HCT116 (cell line): ENCODE measurements at places on chromosomes 1 and 21. TPM values are rescaled to one million over a fixed set of nuclear protein-coding genes. Genes with fewer than 3 reads are reported as not detected.

The SIM2 gene
- total RNA-seq, result 23.9 TPM

DNA sequence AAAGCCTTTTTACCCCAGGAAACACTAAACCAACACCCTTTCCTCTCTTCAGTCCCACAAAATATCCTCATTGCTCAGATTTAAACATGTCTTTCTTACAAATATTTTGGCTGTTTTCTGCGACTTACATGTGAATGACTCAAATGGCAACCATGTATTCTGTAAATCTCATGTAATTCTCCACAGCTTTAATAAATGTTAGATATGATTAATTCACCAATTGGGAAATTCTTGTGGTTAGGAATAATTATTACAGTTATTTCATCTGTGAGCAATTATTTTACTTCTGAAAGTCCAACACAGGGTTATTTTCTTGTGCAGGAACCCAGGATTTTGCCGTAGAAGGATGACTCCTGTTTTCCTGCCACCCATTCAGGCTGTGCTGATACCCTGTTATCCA, 431.5 kb downstream of the LMO4 start:
- no peak for DNase-seq

DNA sequence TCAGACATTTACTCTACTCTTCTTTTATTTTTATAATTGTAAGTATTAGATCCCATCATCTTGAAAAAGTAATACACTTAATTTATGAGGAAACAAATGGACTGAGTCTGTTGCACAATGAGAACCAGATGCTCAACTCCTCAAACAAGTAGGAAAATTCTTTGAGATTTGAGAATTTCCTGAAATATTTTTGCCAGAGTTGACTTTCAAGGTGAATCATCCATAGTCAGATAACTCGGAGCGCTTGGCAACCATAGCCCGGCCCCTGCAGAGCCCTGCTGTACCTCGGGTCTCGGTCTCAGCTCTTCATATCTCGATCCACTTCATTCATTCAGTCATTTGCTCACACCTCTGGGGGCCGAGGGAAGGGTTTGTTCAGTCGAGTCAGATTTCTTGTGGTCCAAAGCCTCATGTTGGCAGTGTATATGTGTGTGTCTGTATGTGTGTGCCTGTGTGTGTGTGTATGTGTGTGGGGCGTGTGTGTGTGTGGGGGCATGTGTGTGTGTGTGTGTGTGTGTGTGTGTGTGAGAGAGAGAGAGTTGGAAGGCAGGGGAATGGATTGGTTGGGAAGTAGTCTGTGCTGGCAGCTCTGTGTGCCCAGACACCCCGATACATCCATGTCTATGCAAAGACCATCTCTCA, 18.1 kb upstream of the PCP4 start:
- no peak for DNase-seq

- DNase-seq, result no peak
These were observed 24.1 kb upstream of the DESI2 start for GRCh38 chr1:244628789-244629188.

DNA sequence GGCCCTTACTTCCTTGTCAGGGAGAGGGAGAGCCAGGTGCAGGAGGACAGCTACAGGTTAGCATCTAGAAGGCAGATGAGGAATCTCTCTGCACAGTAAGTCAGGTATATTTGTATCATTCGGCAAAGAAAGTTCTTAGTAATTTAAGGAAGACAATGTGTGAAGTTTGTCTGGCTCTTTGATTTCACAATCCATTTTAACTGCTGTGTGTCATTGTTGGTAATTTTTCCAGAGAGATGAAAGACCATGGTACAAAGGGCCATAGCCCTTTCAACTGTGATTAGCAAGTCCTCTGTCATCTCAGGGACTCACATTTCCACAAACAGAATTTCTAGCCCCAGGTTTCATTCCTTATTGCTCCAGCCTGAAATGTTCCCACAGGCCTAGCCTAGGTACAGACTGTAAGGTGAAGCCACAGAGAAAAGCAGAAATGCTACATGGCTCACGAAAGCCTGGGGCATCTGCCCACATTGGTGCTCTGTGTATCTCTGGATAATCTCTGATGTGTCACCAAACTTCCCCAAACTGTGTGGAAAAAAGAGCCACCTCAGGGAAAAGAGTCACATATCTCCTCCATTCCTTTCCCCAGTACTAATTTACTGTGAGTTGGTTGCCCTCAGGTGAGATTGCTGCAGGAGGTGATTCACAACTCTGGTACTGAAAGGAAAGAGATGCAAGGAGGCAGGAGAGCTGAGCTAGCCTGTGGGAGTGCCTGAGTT, 70.6 kb downstream of the SYT6 start:
- no peak for DNase-seq

GRCh38 chr1:7550981-7551380, 220.1 kb upstream of the VAMP3 start:
- DNase-seq, result no peak

- DNase-seq, result no peak
These were observed 720 bp downstream of the LIN9 start for GRCh38 chr1:226308166-226308722.

DNA sequence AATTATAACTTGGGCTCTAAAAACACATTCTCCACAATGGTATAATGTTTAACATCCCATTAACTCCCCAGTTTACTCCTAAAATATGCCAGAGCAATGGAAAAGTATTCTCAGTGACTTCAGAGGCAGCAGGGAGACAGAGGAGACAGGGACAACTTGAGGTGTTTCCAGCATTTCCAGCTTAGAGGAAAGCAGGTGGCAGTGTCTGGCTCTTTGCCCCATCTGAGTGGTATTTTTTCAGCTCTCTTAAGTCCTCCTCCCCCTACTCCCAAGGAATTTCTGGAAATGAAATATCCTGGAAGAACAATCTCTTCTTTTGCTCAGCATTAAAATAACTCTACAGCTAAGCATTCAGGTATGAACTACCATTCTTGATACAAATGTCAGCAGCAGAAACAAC, 10.8 kb upstream of the ERMAP start:
- DNase-seq, result no peak

- no peak for DNase-seq
These were observed 235.2 kb downstream of the FGGY start for GRCh38 chr1:59532102-59532501.

The CD48 gene
- total RNA-seq, result 0.20 TPM

DNA sequence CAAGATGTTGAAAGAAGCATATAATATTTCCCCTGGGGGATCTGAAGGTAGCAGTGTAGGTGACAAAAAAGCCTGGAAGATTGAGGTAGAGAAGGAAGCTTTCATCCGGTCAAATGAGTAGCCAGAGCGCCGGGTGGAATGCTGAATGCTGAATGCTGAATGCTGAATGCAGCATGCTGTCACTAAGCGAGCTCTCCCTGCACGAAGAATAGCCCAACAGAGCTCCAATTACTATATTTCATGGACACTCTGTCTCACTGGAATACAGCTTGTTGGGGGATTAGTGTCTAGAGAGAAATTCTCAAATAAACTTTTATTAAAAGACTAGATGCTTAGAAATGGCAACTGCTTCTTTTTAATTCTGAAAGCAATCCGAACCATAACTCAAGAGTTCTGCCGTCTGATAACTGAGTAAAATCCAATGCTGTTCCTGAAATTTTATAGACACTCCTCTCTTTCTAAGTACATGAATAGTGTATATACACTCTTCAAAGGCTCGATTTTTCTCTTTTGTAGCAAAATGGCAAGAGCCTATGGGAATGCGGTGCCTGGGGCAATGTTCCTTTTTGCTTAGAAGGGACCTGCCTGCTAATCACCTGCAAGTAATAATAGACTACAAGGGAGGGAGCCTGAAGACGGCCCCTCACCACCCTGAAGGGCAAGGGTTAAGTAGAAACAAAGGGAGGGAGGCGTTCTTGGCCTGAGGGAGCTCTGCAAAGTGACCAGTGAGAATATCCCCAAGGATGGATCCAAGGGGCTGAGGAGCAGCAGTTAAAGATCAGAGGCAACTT, 203.7 kb upstream of the ESRRG start:
- DNase-seq, result no peak

DNA sequence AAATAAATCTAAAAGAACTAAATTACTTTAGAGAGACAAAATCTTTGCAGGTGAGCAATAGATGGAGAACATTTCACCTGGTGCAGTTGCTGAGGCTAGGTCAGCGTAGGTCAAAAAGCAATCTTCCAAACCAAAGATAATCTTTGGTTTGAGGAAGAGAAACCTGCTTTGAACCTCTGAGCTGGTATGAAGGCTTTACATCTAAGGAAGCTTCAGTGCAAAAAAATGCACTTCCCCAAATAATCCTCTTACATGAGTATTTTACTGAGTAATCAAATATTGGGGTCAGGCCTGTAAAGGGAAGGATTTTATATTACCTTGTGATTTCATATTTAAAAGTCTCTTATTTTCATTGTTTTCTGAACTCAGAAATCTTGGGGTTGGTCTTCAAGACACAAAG, 223.6 kb downstream of the SRGAP2C start:
- no peak for DNase-seq

GRCh38 chr1:53393325-53393792, 65.5 kb upstream of the LRP8 start:
- DNase-seq, result peak; percentile 59

DNA sequence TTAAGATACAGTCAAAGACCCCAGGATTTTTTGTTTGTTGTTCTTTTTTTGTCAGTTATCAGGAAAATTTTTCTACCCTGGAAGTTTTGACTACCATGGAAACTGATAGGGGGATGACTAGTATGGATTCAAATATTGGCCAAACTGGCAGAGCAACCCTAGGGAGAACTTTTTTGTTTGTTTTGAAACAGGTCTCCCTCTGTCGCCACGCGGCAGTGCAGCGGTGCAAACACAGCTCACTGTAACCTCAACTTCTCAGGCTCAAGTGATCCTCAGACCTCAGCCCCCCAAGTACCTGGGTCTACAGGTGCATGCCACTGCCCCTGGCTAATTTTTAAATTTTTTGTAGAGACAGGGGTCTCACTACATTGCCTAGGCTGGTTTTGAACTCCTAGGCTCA, 46.6 kb downstream of the TOR3A start:
- no peak for DNase-seq

The F13B gene
- not detected for total RNA-seq

DNA sequence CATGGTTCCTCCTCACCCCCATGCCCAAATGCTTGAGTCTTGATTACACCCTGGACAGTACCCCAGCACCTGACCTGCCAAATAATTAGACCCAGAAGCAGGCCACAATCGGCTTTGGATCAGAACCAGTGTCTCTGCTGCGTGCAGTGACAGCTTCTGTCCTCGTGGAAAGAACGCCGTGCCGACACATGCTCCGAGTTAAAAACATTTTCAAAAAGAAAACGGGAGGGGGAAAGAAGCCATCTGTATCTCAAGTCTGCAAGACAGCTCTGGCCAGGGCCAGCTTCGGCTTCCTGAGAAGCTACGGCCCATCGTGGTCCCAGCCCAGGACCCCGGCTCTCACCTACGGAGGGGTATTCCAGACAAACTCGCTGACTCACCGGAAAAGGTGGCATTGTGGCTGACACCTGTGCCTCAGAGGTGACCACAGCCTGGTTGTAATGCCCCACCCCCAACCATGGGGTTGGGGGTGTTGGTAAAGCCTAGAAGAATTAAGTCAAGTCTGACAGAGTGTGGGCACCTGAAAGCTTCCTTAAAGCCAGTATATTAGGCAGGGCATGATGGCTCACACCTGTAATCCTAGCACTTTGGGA, 25.8 kb downstream of the SSBP3 start:
- DNase-seq, result no peak

GRCh38 chr1:1578371-1578940, 3.8 kb upstream of the SSU72 start:
- no peak for DNase-seq

The TESK2 gene
- total RNA-seq, result 5.0 TPM

The AGT gene
- total RNA-seq, result 0.93 TPM

DNA sequence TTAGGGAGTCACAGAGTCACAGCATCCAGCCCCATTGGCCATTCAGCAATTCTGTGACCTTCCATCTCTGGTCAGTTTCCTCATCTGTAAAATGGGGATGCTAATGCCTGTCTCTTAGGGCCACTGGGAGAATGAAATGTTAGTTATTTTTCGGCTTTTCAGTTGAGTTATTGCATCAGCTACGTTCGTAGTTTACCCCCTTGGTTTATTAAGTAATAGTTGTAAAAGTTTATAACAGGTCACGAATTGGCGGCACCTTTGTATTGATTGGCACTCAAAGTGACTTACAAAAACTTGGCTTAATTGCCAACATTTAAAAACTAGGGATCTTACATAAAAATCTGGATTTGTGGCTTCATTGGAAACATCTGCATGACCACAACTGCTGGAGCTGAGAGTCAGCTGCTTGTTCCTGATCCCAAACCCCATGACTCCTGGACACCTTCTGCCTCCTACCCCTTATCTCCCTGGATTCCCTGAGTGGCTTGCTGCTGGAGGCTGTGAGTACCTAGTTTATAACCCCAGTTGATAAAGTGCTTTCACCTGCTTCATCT, 23.0 kb upstream of the SLC1A7 start:
- DNase-seq, result no peak

DNA sequence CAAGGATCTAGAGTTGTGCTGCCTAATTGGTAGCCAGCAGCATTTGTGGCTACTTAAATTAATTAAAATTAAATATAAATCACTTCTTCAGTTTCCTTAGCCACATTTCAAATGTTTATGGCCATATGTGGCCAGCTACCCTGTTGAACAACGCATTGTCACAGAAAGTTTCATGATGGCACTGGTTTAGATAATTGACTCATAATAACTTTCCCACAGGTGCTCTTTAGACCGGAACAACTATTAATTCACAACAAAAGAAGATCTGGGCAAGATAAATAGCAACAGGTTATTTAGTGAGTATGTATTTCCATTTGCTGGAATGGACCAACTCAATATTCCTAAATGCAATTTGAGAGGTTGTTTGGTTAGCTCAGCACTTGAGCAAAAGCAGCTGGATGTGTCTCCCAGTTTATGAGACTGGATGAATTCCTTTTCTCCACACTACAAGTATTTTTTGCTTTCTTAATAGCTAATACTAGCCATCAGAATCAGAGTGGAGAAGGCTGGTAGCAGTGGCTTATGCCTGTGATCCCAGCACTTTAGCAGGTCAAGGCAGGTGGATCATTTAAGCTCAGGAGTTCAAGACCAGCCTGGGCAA, 3.7 kb upstream of the AMIGO1 start:
- no peak for DNase-seq

The ROR1 gene
- 2.7 TPM for total RNA-seq

DNA sequence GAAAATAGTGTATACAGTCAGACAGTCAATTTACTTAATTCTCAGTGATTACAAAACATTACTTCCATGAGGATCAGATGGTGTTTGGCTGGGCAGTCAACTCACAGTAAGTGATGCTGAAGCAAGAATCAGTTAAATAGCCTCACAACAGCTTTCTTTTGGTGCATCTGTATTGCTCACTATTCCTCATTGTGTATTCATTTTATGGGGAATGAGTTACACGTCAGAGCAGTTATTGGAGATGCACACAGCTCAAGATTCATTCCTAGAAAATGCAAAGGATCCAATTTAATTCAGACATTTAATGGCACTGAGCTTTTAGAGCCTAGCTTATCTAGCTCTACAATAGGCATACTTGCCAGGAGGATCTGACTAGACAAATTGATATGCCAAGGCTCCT, 150.6 kb downstream of the HS2ST1 start:
- DNase-seq, result no peak

The BMP8B gene
- 9.5 TPM for total RNA-seq

GRCh38 chr1:85465099-85465785, at the start of gene DDAH1:
TSS of gene DDAH1 (minus strand) at chr1:85465159. CDS start at chr1:85465045, 114 bp downstream.
- DNase-seq, result peak; percentile 23

The ZNF593OS gene
- total RNA-seq, result not detected
